Renal cortex interstitium (tissue), 15 donors: ENCODE measurements at places on chromosomes 6 and 20. TPM values are rescaled to one million over a fixed set of nuclear protein-coding genes. Genes with fewer than 3 reads are reported as not detected.

DNA sequence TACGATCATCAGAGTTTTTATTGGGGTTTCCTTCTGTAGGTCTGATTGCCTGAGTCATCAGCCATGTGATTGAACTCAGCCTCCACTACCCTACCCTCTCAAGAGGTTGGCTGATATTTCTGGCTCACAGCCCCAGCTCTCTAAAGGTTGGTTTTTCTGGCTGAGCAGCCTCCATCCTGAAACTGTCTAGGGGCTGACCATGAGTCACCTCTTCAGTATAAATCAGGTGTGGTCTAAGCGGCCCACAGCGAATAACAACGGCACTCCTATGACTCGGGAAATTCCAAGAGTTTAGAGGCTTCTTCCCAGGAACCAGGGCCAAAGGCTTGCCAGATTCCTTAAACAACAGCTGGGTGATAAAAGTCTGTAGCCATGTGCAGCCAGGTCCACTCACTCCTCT is 115.5 kb downstream of the SOD2 start:
- no peak for DNase-seq

GRCh38 chr6:109192865-109193264 is 97.6 kb downstream of the CEP57L1 start:
- no peak for DNase-seq

The UNC5CL gene
- polyA plus RNA-seq, result 16.2 TPM

The TUBB2B gene
- 109 TPM for polyA plus RNA-seq

The FAXC gene
- polyA plus RNA-seq, result 5.1 TPM

The EPPIN gene
- polyA plus RNA-seq, result 0.20 TPM
